ENCODE measurements at places on chromosomes 4 and X. TPM values are rescaled to one million over a fixed set of nuclear protein-coding genes. Genes with fewer than 3 reads are reported as not detected.

- peak; percentile 61 for DNase-seq
These were observed 28.8 kb downstream of the PPP2R3B start for GRCh38 chrX:357693-358471.

- no peak for DNase-seq
These were observed 37.9 kb upstream of the TENM3 start for GRCh38 chr4:182205306-182205705.

- DNase-seq, result no peak
These were observed 10.8 kb upstream of the TMPRSS11B start for GRCh38 chr4:68256284-68256683.

MMRN1 gene
- 0.47 TPM for total RNA-seq

- no peak for DNase-seq
These were observed 132.1 kb downstream of the COL4A6 start for GRCh38 chrX:108306086-108306485.

GRCh38 chrX:131789664-131790063, 233.4 kb upstream of the STK26 start:
- no peak for DNase-seq

Measured in T-cell (primary cell).